ENCODE measurements at places on chromosomes 11 and 22. TPM values are rescaled to one million over a fixed set of nuclear protein-coding genes. Genes with fewer than 3 reads are reported as not detected.

Gene LRRC55
- 1.4 TPM for total RNA-seq

Gene DMC1
- 6.8 TPM for total RNA-seq

- no peak for DNase-seq
Observed at GRCh38 chr22:38938925-38939324, 18.5 kb upstream of the APOBEC3A start.

Gene RAG1
- 1.0 TPM for total RNA-seq

DNA sequence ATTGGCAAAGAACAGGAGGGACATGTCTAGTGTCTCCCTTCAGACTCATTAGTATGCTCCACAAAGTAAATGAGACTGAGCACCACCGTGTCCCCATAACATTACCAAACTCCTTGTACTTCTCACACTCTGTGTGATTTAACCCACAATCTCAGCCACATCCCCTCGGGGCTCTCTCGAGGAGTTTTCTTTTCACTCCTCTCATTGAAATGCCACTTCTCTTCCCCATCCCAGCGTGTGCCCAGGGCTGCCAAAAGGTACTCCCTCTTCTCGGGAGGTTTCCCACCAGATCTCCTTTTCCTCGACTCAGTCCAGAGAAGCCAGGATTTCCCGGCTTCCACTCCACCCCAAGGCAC is 1.1 kb downstream of the RBFOX2 start:
- no peak for DNase-seq

DNA sequence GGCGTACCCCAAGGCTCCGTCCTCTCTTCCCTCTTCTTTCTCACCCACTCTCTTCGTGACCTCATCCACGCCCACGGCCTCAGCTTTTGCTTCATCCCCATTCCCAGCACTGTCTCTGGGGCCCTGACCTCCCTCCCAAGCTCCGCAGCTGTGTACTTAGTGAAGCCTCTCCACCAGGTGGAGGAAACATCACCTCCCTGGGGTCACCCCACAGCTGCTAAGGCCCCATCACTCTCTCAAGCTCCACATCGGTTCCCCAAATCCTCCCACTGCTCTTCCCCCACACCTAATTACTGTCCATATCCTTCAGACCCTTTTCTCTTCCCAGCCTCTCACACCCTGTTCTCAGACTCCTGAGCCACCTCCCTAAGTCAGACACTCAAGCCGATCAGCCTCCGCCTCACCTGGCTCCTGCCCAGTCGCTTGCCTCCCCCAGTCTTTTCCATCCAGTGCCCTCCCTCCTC is 7.9 kb upstream of the SYT7 start:
- no peak for DNase-seq

- no peak for DNase-seq
Observed at GRCh38 chr11:20374741-20375300, 11.3 kb downstream of the HTATIP2 start.

Measured in liver (tissue), 10 donors.